ENCODE measurements at places on chromosomes 5 and 9. TPM values are rescaled to one million over a fixed set of nuclear protein-coding genes. Genes with fewer than 3 reads are reported as not detected.
A peak's percentile ranks its signal among the peaks of the same experiment; 100 is the strongest.

GRCh38 chr5:132435886-132436285 lies 54.7 kb downstream of the IRF1 start:
- DNase-seq: no peak

GRCh38 chr9:33445389-33446239 lies 1.8 kb downstream of the AQP3 start:
- no peak for DNase-seq

GRCh38 chr5:178273665-178274541 lies 41.3 kb upstream of the PHYKPL start:
- DNase-seq: no peak

GRCh38 chr9:92618633-92619225 lies 51.2 kb downstream of the IPPK start:
- no peak for DNase-seq

DNA sequence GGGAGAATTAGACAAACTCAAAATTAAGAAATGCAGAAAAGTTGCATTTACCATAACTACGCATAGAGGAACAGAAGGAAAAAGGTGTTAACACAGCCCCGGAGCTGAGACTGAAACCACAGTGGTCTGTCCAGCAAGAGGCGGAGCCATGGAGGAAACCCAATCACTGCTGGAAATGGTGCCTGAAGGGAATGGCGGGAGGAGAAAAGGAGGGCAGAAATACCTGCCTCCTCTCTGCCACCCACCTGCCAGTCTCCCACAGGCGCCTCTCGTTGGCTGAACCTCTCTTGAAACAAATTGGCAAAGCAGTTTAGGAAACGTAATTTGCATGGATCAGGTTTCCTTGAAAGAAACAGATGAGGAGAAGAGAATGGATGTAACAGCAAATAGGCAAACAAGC lies 9.7 kb upstream of the PRKACG start:
- no peak for DNase-seq

- no peak for DNase-seq
Measured at GRCh38 chr5:14733661-14734060, 69.1 kb downstream of the OTULIN start.

DNA sequence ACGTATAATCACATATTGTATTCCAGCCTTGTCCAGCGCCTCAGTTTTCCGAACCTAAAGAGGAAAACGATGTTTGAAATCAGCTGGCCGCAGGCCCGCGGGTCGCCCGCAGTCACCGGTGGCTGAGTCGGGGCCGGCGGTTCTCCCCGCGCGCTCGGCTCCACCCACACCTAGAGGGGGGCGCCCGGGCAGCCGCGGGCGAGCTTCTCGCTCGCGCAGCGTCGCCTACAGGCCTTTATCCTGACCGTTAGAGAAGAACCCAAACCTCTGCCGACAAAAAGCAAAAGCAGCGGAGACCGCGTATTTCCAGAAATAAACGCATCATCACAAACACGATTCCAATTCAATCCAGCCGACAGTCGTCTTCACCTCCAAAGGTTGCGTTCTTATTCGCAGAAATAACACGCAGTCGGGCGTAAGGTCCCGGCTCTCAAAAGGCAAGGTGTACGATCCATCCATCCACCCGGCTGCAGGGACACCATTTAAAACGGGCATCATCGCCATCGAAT lies 725 bp upstream of the NIPBL start:
- peak; percentile 46 for DNase-seq

GRCh38 chr9:36759976-36760375 lies 187.3 kb downstream of the MELK start:
- DNase-seq: no peak

GRCh38 chr5:38994324-38994927 lies 79.8 kb downstream of the RICTOR start:
- DNase-seq: no peak

DNA sequence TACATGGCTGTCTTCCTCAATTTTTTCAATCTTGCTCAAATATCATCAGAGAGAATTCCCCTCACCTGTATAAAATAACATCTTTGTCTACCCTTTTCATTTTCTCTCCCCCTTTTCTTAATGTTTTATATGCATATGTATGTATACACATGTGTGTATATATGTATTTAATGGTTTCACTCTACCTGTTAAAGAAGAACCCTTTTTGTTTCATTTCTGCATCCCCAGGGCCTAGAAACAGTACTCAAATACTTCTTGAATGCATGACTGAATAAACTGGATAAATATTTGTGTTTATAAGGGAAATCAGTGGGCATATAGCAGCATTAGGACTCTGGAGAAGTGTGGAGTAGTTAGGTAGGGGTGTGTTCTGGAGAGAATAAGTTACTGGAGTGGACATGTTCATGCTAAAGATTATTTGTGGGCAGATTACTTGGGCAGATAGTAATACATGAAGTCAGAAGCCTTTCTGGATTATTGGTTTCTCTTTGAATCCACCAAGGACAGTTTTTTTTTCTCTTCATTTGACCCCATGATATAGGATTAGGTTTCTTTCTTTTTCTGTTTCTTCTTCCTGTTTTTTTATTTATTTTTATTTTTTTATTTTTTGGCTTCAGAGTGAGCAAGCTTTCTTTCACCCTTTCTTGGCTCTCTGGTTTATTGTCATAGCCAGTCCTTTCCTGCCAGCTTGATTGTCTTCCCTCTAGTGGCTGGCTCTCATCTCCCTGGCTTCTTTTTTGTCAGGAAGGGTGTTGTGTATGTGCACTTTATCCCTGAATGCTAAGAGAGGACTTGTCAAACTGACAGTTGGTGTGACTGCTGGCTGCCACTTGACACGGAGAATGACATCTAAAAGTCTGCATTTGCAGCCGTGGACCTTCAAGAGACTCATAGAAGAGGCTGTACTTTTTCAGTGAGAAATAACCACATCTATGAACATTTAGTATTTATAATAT lies 89.3 kb downstream of the ZCCHC7 start:
- no peak for DNase-seq

Gene SELENOP
- total RNA-seq: 0.95 TPM

Gene ANKRD20A1
- total RNA-seq: 0.33 TPM

Gene ZNF483
- total RNA-seq: 0.40 TPM

Gene CXCL14
- total RNA-seq: not detected

Gene ETF1
- total RNA-seq: 138 TPM

Gene DEPDC1B
- 35.7 TPM for total RNA-seq

All from GM12878 (cell line).